ENCODE measurements at places on chromosomes 11 and 22. TPM values are rescaled to one million over a fixed set of nuclear protein-coding genes. Genes with fewer than 3 reads are reported as not detected.
A peak's percentile ranks its signal among the peaks of the same experiment; 100 is the strongest.

GRCh38 chr11:118318124-118318523 is 13.6 kb downstream of the CD3E start:
- no peak for DNase-seq

GRCh38 chr22:43465291-43466015 is 53.6 kb downstream of the MPPED1 start:
- no peak for DNase-seq

- peak; percentile 38 for DNase-seq
Observed at GRCh38 chr11:80779905-80780605, 1339.2 kb upstream of the TENM4 start.

GRCh38 chr22:49659924-49660315 is 167.8 kb downstream of the BRD1 start:
- DNase-seq: no peak

DNA sequence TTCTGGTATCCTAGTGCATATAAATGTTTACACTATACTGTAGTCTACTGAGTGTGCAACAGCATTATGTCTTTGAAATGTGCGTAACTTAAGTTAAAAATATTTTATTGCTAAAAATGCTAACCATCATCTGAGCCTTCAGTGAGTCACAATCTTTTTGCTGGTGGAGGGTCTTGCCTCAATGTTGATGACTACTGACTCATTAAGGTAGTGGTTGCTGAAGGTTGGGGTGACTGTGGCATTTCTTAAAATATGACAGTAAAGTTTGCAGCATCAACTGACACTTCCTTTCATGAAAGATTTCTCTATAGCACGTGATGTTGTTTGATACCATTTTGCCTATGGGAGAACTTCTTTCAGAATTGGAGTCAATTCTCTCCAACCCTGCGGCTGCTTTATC is 8.5 kb upstream of the CREBZF start:
- DNase-seq: no peak

DNA sequence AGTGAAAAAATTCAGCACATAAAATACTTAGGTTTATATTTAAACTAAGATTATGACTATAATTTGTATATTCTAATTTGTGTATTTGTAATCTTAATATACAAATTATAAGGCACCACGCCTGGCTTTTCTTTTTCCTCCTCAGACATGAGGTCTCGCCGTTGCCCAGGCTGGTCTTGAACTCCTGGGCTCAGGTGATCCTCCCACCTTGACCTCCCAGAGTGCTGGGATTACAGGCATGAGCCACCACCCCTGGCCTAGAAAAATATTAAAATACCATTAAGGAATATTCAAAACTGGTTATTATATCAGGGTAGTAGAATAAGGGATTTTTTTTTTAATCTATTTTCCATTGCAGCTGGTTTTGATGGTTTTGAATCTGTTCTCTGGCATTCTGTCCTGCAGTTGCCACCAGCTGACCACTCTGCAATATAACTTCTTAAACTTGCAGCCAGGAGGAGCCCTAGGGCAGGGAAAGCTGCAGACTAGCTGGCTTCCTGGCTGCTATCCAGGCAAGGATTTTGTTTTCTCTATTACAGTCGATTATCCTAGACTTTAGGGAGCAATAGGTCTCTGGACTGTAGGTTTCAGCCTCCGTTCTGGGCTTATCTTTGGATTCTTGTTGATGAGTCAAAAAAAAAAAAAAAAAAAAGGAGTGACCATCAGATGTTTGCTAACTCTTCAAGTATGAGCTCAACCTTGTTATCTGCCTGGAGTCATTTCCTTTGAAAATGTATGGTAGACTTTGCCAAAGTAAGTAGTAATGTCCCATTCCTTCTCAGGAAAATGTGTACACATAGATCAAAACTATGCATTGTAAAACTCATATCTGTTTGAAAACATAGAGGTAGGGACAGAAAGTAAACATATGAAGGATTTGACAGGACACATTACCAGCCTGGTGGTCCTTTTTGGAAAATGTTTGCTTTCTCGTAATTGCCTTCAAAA is 13.2 kb downstream of the POLA2 start:
- peak; percentile 89 for DNase-seq

GRCh38 chr11:92916299-92916698 is 53.2 kb upstream of the MTNR1B start:
- no peak for DNase-seq

- DNase-seq: peak; percentile 50
Observed at GRCh38 chr11:72244361-72245262, 636 bp upstream of the PHOX2A start.

DNA sequence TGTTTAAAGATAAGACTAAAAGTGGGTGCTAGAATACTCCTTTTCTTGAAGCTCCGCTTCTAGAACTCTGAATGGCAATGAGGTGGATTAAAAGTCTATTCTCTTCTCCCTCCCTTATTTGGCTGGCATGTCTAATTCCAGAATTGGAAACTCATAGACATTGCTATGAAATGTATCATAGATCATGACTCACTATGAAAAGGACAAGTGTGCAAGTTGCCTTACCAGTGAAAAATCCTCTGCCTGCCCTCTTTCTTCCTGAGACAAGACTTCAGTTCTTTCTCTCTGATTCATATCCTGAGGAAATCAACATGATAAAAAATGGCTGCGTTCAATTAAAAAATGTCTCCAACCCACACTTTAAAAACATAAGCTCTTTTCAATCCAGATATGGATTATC is 73.2 kb upstream of the BLID start:
- DNase-seq: no peak

DNA sequence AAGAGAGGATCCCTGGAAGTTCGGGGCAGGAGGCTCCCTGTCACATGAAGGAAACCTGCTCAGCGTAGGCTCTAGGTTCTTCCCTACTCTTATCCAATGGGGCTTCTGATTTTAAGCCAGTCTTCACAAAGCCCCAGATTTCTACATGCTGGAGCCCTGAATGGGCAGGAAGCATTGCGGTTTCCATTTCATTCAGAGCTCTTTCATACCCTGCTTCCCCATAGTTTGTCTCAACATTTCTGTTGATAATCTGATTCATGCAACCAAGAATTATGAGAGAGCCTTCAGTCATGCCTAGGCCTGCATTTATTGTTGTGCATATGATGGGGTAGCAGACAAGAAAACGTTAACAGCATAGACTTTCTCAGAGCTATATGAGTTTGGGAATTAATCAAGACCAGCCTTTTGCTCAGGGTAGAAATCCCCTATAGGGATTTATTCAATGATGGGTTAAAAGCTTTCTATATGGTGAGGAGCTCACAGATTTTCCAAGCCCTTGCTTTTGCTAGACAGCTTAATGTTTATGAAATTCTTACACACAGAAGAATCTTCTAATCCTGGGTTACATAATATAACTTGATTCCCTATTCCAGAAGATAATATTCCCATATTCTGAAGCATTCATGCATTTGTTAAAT is 15.9 kb downstream of the OR51B4 start:
- no peak for DNase-seq

DNA sequence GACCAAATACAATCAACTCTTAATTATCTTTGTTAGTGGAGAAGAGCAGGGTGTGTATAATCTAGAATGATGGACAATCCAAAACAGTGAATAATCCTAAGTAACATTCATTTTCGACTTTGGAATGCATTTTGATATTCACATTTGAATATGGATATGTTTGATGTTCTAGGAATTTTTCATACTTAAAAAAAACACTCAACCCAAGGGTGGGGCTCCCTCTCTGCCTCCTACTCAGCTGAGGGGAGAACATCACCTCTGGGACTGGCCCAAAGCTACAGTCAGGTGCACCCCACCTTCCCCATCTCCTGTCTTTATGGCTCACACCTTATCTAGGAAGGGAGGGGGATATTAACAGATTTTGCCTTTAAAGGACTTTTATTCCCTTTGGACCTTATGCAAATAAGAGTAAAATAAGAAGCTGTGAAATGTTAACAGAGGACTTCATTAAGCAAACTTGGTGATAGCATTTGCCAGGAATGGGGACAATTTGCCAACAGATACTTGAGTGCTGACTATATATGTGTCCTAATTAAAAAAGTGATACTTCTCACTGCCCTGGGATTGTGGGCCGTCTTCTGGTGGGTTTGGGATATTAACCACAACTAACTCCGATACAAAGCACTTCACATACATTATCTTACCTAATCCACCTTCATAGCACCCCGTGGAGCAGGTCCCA is 187.0 kb downstream of the ST3GAL4 start:
- DNase-seq: no peak

GRCh38 chr11:15810525-15810924 is 545.8 kb downstream of the SOX6 start:
- DNase-seq: no peak

- DNase-seq: no peak
Observed at GRCh38 chr22:26898946-26899605, 241.7 kb downstream of the MIAT start.

DNA sequence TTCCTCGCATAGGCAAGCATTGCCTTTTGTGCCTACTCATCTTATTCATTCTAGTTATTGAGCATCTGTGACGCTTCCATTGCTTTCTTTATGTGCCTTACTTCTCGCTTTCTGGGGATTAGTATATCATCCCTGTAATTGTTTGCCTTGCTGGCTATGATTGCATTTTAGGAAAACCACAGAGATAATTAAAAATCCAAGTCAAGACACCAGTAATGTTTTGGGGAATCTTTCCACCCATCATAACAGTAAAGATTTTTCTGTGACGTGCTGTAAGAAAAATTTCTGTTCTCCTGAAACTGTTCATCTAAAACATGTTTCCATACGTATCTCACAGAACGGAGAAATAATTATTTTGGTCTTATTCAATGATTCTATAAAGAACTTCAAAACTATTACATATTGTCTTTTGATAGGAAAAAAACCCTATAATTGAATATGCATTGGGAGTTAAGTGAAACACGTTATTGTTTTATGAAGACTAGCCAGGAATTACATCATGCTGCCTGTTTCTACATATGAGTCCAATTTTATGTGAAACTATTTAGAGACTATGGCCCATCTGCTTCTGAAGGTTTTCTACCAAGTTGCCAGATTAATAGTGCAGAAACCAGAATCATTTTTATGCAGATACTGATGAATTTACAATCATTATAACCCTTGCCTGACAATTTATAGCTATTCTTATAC is 133.7 kb upstream of the FIBIN start:
- DNase-seq: no peak

DNA sequence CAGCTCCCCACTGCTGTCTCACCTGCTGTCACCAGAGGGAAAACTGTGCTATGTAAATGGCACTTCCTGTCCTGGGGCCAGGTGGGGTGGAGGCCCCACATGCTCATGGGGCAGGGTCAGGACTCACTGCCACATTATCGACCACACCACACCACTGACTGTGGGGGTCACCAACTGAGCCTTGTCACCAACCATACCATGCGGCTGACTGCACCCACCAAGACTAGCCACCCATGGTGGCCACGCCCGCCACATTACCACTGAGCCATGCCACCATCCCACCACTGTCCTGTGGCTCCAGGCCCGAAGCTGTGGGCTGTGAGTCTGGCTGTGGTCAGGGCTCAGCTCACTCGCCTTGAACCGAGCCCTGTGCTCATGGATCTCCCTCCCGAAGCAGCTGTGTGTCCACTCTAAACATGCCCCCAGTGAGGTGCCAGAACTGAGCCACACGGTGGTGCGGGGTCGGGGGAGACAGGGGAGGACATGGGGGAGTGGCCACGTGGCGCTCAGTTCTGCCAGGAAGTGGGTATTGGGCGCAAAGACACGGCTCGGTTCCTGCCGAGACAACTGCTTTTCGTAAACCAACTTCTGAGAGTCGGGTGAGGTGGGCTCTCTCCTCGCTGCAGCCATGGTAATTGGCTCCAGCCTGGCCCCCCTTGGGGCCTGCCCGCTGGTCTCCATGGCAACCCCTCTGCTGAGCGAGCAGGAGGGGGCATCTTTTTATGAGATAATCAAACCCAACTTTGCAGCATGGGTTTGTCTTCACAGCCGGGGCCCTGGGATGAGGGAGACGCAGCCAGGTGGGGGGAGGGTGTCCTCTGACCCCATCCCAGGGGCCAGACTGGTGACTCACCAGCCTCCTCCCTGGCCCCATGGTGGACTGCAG is 23.2 kb downstream of the RTN4R start:
- no peak for DNase-seq

GRCh38 chr22:38273135-38273826 is 471 bp upstream of the TMEM184B start:
- DNase-seq: no peak

DNA sequence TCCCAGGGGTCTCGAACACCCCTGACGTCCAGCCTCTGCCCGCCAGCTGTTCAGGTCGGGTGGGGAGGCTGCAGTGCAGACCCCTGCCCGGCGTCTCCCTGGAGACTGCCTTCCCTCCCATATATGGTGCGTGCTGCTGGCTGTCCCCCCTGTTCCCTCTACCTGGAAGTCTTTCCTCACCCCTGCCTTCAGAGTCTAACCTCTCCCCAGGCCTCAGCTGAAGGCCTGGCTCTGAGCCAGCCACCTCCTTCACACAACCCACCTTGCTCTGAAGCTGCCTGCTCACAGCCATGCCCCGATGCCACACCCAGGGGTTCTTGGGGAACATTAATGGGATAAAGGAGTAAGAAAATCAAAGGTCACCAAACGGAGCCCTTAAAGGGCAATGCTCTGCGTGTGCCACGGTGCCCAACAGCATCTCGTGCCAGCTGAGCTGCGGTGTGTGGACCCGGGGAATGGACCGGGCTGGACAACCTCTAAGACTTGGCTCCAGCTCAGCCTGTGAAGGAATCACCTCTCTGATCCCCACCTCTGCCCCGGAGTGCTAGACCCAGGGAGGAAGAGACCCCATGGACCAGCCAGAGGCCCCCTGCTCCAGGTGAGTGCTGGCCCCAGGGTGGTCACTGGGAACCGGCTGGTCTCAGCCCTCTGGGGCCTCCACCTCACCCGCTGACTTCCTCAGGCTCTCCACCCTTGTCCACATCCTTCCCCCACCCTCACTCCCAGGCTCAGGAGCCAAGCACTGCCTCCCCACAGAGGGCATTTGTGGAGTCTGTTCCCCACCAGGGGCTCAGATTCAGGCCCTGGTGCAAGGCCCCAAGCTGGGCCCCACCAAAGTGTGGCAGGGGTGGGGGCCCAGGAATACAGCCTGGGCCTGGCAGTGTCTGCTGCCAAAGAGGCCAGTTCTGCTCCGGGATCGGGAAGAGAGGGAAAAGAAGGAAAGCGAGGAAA is at the start of gene NLRP6:
TSS of gene NLRP6 (plus strand) at position 407 of the 951 bp plus-strand sequence. CDS start at position 570, 163 bp downstream.
- no peak for DNase-seq

DNA sequence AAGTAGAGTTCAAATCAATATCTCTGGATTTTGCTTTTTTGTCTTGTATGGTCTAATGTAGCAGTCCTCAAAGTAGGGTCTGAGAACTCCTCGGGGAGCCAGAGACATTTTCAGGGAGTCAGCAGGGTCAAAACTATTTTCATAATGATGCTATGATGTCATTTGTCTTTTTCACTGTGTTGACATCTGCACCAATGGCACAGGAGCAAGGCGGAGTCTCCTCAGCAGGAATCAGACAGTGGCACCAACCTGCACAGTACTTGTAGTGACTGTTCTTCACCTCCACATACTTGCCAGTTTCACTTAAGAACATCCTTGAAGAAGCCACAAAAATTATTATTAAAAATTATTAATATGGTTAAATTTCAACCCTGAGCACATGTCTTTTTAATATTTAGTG is 14.9 kb upstream of the FXYD6 start:
- DNase-seq: no peak

SPI1 gene
- 39.8 TPM for total RNA-seq

VSIG2 gene
- 3.9 TPM for total RNA-seq

TMEM45B gene
- 17.7 TPM for total RNA-seq

ARRB1 gene
- 53.8 TPM for total RNA-seq

RBMXL2 gene
- total RNA-seq: 0.13 TPM

NELL1 gene
- total RNA-seq: 0.31 TPM

KDM4E gene
- not detected for total RNA-seq

APOL5 gene
- total RNA-seq: not detected

AASDHPPT gene
- 33.0 TPM for total RNA-seq
